ENCODE measurements at places on chromosomes 6 and 20.

- peak; percentile 86 for DNase-seq
These were observed 145.7 kb downstream of the BTBD9 start for GRCh38 chr6:38493931-38494547.

GRCh38 chr6:70315079-70315751 is 12.3 kb upstream of the COL9A1 start:
- no peak for DNase-seq

DNA sequence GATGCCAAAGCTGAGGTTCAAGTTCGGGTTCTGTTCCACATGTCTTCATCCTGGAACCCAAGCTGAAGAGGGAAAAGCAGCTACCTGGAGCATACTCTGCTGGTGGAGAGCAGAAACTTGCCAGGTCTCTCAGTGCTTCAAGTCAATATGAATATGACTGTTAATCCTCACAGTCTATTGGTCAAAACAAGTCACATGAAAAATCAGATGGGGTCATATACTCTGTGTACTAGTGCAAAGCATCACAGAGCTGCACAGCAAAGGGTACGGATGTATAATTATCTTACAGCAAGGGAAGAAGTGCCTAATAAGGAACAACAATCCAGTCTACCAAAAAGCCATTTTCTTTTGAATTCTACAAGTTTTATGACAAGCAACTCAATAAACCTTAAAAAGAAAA is 11.6 kb downstream of the NCOA7 start:
- DNase-seq = no peak

- DNase-seq = peak; percentile 70
These were observed 61.2 kb downstream of the VEGFA start for GRCh38 chr6:43831191-43831590.

DNA sequence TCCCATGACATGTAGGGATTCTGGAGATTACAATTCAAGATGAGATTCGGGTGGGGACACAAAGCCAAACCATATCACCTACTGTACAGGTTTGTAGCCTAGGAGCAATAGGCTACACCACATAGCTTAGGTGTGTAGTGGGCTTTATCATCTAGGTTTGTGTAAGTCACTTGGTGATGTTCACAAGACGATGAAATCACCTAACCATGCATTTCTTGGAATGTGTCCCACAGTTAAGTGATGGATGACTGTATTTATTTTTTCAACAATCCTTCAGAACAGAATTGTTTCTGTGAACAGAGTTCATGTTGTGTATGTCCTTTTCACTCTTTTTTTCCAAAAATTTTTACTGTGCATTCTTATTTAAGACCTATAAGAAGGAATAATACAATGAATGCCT is 76.1 kb downstream of the DTD1 start:
- DNase-seq = no peak

DNA sequence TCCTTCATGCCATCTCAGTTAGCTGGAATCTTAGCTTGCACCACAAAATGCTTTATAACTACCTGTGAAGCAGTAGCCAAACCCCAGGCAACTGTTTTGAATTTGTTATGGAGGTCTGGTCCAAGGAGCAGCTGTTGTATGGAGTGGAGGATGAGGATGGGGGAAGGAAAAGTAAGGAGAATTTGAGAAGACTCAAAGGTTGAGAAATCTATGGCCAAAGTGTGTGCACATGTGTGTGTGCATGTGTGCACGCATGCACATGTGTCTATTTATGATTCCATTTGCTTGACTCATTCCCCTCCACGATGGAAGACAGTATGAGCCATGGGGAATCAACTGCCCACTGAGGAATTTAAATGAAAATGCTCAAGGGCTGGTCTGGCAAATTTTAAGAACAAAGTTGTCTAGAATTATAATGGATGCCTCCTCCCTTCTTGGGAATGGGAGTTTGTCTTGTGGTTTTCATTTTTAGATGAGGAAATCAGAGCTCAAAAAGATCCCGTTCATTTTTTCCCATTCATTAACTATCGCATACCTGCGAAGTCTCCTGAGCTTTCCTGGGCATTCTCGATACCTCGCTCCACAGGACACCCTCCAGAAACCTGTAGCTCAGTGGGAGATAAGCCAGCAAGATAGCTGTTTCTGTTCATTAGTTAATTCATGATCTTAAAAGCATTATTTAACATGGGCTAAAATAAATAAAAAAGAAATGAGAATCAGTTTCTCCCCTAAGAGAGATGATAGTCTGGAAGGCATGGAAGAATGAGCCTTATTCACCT is 152.3 kb upstream of the NEDD9 start:
- no peak for DNase-seq

DNA sequence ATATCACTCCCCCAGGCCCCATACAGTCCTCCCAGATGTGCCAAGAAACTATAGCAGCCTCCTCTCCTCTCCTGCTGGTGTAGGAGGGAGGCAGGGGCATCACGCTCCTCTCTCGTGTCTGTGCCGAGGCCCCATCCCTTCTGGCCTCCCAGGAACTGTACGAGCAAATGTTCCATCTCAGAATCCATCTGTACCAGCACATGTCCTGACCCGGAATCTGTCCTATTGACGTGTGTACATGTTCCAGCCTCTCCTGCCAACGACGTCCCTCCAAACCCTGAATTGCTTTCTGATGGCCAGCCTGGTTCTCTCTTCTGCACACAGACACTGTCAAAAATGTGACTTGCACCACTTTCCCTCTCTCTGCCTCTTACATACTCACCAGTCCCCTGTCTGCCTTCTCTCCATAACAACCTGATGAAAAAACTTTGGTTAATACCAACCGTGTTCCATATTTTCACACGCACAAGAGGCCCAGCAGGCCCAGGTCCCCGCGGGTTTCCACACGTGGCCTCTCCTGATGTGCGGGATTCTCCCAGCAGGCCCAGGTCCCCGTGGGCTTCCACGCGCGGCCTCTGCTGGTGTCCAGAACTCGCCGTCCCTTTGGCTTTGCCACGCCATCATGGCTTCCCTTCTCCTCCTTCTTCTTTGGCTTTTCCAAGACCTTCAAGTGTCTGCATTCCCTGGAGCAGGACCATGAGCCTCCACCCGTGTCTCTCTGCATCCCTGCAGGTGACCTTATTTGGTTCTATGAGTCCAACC is 125.2 kb upstream of the THBS2 start:
- DNase-seq = no peak

- no peak for DNase-seq
These were observed 176.7 kb downstream of the PTPRK start for GRCh38 chr6:128343706-128344105.

DNA sequence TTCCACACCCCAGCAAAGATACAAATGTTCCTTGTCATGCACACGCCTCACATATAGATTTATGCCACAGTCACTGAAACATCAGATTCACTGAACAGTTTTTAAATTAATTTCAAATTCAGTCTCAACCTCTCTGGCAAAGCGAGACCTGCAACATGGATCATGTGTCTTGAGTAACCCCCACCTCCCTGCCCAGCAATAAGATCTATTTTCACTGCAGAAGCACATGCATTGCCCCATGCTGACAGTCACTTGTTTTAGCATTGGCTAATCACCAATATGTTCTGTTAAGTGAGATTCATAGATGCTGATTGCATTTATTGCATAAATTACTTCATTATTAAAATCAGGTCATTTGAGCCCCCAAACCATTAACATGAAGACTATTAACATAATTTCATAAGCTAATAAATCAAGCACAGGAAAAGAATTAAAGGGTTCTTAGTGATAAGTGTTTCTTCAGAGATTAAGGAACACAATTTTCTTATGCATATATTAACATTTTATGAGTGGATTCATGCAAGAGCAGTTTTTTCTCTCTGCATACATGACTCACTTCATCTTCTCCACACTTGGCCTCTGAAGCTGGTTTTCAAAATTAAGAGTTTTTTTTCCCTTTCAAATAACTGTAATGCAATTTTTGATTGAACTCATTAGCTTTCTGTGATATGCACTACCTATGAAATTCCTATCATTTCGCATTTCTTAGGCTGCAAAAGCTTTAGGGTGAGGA is 173.2 kb upstream of the SOX4 start:
- no peak for DNase-seq

DNA sequence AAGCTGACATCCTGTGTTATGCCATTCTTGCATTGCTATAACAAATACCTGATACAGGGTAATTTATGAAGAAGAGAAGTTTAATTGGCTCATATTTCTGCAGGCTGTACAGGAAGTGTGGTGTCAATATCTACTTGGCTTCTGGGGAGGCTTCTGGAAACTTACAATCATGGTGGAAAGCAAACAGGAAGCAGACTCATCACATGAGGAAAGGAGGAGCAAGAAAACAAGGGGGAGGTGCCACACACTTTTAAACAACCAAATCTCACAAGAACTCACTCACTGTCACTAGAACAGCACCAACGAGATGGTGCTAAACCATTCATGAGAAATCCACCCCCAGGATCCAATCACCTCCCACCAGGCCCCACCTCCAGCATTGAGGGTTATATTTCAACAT is 143.1 kb upstream of the GGTLC1 start:
- DNase-seq = no peak

DNA sequence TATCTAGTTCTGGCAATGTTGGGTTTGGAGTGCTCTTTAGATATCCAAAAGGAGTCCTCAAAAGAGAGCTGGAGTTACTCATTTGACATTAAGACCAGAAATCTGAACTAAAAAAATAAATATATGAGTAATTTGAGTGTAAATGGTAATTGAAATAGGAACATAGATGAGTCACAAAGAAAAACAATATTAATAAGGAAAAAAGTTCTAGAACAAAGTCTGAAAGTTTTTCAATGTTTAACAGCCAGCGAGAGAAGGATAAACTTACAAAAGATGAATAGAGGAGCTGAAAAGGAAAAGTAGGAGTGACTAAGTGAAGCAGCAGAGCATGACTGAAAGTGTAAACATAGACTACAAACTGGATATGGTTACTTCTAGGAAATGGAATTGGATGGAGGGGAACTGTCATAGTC is 46.8 kb downstream of the EPM2A start:
- no peak for DNase-seq

- peak; percentile 39 for DNase-seq
These were observed 32.2 kb downstream of the CARMIL1 start for GRCh38 chr6:25311331-25311840.

DNA sequence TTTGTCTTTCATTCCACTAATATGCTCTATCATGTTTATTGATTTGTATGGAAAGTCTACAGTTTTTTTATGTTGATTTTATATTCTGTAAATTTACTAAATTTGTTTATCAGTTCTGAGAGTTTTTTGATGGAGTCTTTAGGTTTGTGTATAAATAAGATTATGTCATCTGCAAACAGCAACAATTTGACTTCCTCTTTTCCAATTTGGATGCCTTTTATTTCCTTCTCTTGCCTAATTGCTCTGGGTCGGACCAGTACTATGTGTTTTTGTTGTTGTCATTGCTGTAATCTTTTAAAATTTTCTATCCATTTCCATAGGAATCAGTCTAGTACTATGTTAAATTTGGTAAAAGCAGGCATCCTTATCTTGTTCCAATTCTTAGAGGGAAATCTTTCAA is 31.5 kb upstream of the POLR1H start:
- DNase-seq = peak; percentile 16

- peak; percentile 52 for DNase-seq
These were observed 3.6 kb upstream of the EDN1 start for GRCh38 chr6:12286373-12287110.

- DNase-seq = no peak
These were observed 853.8 kb downstream of the MAFB start for GRCh38 chr20:39835130-39835842.

GRCh38 chr6:32132110-32132509 is 2.0 kb upstream of the FKBPL start:
- DNase-seq = no peak

DNA sequence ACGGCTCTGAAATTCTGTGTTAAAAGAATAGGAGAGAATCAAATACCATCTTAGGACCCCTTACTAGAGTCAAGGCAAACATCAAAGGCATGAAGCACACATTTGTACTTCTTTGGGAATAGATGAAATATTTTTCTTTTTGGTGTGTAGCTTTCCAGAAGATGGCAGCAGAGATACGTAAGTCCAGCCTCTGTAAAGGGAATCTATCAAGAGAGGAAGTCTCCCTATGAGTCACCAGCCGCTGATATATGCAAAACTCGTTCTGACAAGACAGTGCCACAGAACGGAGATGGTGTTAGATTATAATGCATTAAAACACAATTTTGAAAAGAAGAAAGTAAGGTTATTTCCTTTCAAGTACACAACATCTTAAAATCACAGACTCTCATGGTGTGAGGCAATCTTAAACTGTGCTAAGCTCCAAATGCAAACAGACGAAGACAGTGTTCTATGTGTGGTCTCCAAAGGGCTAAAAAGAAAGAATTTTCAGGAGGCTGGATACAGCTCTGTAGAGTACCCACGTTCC is 120.0 kb upstream of the AGPAT4 start:
- DNase-seq = peak; percentile 93

- no peak for DNase-seq
These were observed 6.9 kb downstream of the NT5E start for GRCh38 chr6:85456782-85457181.

GRCh38 chr6:112957536-112957916 is 610.4 kb downstream of the RFPL4B start:
- no peak for DNase-seq

- DNase-seq = no peak
These were observed 448.2 kb downstream of the QKI start for GRCh38 chr6:163862701-163863100.

DNA sequence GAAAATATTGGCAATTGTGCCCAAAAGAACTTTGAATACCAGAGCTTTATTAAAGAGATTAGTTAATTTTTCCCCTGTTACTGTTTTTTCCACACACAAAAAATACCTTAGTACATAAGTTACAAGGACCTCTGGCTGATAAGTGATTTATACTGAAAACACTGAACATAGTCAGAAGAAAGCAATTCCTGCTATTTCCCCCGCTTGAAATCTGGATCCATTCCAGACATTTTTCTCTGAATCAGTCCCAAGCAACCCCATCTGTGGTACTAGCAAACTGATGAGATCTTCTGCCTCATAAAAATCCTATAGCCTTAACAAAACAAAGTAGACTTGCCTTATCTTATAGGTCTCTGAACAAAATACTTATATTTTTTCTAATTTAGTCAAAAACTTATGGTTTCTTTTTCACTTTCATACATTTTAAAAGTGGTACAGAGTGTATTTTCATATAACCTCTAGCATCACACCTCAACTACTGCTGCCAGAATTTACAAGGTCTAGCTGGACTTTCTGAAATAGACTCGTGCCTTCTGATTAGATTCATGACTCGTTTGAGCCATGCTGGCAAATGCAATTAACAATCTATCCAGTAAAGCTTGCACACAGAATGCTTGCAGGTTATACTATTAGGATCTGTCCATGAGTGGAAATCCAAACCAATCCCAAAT is 111.9 kb downstream of the TBX18 start:
- no peak for DNase-seq

DNA sequence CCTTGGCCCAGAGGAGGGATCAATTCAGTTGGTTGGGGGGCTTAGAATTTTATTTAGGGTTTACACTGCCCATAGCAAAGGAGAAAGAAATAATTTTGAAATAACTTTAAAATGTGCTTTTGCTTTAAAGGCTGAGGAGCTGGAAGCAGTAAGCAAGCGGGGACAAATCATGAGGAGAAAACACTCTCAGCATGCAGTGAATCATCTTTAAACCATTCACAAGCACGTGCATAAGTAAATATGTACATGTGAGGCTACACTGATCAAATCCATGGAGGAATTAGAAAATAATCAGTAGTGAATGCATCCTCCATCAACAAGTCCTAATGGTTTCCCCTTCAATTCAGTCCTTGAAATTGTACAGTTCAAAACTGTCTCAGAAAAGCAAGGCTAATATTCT is 181.0 kb downstream of the MTFR2 start:
- DNase-seq = no peak
